ENCODE measurements at places on chromosomes 2 and 18.

DNA sequence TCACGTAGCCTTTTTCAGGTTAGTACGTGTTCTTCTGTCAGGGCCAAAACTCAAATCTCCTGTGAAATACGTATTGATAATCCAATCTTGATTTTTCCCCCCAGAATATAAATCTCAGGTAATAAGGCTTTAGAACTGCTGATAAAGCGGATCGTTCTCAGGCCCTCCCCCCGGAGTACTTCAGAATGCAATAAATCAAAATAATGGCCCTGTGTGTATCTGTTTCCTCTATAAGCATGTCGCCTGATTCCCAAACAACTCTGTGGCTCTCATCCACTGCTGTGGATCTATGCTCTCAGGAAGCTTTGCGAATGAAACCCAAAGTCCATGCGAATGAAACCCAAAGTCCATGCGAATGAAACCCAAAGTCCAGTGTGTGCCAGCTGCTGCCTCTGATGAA, 49.4 kb downstream of the IMPA2 start:
- DNase-seq: no peak

DNA sequence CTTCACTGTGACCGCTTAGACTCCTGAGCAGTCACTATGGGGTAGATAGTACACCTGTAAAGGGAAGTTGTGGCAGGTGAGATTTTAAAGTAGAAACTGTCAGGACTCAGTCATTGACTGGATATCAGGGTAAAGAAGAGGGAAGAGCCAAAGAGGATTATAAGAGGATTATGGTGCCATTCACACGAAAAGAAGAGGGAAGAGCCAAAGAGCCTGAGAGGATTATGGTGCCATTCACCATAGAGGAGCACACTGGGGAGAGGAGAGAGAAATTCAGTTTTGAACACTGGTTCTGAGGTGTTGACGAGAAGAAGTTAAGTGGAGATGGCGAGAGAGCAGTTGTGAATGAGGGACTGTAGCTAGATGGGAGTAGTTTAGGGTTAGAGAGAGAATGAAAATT, 16.9 kb upstream of the KCNJ13 start:
- no peak for DNase-seq

DNA sequence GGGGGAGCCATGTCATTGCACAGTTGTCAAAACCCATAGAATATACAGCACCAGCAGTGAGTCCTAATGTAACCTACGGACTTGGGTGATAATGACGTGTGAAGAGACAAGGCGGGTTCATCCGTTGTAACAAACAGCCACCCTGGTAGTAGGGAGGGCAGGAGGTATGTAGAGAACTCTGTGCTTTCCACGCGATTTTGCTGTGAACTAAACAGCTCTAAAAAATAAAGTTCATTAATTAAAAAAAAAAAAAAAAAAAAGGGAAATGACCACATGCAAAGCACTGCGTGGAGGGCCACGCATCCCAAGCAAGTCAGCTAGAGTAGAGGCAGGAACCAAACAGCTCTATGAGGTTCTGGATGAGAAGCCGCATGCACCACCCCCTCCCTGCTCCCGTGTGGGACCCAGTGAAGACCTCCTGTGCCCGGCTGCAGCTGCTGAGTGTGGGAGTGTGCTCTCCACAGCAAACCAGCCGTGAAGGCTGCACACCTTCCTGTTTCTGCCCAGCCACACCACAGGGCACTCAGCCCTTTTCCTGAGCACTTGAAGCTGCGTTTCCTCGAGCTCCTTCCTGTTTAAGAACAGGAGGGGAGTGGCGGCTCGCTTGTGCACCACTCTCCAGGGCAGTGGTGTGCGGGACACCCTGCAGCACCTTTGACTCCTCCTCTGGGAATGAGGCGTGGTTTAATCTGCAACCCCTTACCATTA, 65.6 kb downstream of the ODC1 start:
- DNase-seq: no peak

- DNase-seq: no peak
Observed at GRCh38 chr18:23835091-23835490, 145.8 kb downstream of the LAMA3 start.

GRCh38 chr2:44136252-44136651, 32.4 kb upstream of the PPM1B start:
- DNase-seq: no peak

- DNase-seq: no peak
Observed at GRCh38 chr2:3101016-3101942, 276.3 kb downstream of the EIPR1 start.

DNA sequence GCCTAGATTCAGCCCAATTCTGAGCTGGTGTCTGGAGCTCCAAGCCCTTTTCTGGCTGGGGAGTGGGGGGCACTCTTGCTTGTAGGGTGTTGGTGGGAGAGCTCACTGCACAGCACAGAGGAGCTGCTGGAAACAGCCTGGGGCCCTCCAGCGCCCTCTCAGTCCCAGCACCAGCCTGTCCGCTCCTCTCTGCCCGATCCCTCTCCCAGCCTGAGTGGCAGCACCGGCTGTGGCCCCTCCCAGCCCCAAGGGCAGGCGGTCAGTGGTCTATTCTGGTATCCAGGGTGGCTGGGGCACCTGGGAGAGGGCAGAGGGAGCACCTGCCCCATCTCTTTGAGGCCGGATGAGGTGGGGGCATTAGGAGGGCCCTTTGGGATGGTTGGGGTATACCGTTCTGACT, 13.2 kb upstream of the DES start:
- DNase-seq: no peak

DNA sequence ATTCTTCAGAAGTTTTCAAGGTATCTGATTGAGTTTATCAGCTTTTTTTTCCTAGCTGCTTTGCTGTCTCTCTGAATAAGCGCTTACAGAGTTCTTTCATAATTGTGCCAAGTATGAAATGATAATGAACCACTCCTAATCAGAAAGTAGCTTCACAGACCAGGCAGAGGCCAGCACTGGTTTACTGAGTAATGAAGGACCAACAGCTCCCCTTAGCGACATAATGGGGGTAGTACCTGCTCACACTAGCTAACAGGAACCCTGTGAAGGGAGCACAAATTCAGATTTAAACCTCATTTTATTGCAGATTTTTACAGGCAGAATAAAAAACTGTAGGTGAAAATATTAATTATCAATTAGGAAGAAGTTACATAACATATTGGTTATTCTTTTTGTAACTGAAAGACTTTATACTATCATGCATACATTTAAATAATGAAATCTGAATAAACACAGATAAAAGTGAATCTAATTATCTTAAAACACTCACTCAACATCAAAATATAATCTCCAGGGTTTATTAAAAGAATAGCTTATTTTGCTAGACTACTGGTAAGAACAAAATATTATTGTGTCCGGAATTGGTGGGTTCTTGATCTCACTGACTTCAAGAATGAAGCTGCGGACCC, 53.7 kb upstream of the LRRC30 start:
- no peak for DNase-seq

DNA sequence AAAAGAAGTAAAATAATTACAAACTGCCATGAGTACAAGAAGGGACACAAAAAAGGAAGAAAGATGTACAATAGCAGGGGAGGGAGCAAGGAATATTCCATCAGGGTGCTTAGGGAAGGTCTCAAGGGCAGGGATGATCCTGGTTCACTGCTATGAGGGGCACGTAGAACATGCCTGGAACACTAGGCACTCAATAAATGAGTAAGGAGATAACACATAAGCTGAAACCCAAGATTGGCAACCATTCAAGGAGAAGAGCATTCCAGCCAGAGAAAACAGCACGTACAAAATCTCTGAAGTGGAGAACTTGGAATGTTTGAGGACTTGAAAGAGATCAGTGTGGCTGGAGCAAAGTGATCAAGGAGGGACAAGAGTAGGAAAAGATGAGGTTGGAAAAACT, 103.2 kb downstream of the FAM161A start:
- DNase-seq: no peak

GRCh38 chr2:124485659-124486058, 460.6 kb downstream of the CNTNAP5 start:
- no peak for DNase-seq

GRCh38 chr18:42412896-42413295, 457.9 kb downstream of the PIK3C3 start:
- no peak for DNase-seq

DNA sequence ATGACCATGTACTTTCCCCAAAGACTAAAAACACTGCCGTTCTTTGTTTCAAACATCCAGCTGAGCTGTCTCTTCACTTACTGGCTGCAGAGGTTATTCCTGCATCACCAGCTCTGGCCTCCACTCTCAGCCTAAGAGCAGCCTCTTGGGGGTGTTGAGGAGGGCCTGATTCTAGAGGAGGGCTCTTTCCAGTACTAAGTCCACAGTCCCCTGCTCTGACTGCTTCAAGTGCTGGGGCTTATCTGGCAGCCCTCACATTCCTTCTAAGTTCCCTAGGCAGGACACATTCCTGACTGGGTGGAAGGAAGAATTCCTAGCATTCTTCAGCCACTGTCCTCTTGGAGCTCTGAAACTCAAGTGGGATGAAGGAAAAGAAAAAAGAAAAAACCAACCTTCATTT, 32.9 kb upstream of the EHBP1 start:
- no peak for DNase-seq

DNA sequence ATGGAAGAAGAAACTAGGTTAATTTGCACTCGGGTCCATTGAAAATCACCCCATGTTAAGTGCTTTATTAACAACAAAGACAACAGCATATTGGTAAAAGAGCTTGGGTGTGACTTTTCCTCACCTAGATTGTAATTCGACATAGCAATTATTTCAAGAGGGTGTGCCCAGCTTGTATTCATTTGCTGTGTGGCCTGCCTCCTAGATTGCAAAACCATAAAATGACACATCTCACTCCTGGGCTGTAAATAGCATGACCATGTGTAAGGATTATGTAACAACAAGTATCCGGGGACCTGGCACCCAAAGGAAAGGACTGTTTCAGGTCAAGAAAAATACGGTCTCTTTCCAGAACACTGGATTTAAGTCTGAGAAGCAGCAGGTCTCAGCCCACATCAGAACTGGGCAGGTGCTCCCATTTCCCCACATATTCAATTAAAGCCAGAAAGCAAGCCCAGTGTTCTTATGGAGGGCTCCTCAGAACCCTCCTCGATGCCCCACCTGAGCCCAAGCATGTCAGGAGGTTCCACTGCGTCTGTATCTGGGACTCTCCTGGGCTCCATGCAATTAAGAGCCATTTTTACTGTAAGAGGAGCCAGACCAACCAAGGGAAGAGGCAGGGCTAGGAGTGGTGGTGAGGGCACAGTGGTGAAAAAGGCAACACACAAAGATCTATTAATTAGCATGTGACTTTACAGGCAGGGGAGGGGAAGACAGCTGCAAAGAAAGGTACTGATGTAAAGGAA, 39.2 kb downstream of the MREG start:
- DNase-seq: no peak

- DNase-seq: no peak
Observed at GRCh38 chr2:72789241-72789640, 36.6 kb downstream of the EXOC6B start.

DNA sequence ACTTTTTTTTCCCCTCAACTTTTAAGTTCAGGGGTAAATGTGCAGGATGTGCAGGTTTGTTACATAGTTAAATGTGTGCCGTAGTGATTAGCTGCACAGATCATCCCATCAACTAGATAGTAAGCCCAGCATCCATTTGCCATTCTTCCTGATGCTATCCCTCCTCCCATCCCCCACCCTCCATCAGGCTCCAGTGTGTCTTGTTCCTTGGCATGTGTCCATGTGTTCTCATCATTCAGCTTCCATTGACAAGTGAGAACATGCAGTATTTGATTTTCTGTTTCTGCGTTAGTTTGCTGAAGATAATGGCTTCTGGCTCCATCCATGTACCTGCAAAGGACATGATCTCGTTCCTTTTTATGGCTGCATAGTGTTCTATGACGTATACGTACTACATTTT, 47.2 kb upstream of the STON1 start:
- no peak for DNase-seq

GRCh38 chr2:190794790-190795189, 85.8 kb upstream of the GLS start:
- no peak for DNase-seq

DNA sequence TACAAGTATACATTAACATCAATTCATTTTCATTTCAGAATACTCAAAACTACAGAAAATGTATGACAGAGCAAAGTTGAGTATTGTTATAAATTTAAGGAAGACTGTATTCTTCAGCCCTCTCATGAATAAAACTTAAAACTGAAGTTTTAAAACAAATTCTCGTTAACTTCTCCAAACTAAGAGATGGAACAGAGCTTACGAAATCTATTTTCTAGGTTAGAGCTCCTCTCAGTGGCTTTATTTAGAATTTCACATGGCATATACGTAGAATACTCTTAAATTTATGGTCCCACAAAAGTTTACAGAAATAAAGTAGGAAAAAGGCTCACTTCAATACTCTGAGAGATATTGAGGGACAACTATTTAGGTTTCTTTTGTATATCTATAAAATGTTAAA, 612.1 kb downstream of the KCNJ3 start:
- no peak for DNase-seq

- DNase-seq: no peak
Observed at GRCh38 chr18:26550998-26551694, 2.8 kb upstream of the KCTD1 start.

DNA sequence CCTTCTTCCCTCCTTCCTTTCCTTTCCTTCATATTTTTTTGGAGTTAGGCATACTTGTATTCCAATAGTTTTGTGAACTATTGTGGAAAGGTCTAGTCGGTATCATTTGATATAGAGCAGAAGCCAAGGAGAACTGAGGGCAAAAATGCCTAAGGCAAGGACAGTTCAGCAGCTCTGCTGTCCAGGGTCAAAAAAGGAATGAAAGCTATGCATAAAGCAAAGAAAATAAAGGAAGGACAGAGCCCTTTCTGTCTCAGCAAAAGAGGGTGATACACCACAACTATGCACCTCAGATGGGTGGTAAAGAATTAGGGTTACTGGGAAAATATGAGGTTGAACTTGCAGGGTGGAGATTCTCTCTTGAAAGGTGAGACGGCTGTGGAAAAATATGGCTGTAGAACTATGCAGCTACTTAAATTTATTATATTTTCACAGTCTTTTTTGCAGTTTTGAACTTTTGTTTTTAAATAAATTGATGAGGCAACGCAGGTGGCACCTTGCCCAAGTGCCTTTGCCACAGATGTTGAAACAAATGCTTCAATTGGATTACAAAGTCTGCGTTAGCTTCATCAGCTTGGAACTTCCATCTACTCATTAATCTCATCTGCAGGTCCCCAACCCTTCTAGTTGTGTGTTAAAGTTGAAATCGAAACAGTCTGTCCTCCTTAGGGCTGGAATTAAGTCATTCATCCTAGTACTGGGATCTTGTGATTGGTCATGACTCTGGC, 20.8 kb downstream of the LHCGR start:
- DNase-seq: no peak

All from stimulated activated CD4-positive, alpha-beta T cell treated with anti-CD3 and anti-CD28 coated beads, Interleukin-15, amount 100 ng/mL, for 48 hours (primary cell).